ENCODE measurements at places on chromosomes 1 and 21.

GRCh38 chr1:172286629-172287076 lies 133.8 kb upstream of the C1orf105 start:
- DNase-seq = no peak

DNA sequence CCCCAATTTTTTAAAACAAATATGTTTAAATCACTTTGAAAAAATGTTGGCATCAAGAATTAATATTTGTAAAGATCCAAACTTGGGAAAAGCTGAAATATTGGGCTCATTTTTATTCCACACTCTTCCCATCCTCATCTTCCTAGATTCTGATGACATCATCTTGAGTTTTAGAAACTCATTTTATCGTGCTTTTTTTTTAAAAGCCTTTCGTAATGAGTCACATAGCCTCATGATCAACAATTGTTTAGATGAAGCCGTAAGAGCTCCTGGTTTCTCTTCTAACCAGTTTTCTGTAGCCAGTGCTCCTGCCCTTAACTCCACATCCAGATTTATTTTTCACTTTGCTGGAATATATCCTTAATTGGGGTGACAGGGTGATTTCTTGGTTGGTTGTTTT lies 78.6 kb downstream of the POFUT2 start:
- DNase-seq = no peak

DNA sequence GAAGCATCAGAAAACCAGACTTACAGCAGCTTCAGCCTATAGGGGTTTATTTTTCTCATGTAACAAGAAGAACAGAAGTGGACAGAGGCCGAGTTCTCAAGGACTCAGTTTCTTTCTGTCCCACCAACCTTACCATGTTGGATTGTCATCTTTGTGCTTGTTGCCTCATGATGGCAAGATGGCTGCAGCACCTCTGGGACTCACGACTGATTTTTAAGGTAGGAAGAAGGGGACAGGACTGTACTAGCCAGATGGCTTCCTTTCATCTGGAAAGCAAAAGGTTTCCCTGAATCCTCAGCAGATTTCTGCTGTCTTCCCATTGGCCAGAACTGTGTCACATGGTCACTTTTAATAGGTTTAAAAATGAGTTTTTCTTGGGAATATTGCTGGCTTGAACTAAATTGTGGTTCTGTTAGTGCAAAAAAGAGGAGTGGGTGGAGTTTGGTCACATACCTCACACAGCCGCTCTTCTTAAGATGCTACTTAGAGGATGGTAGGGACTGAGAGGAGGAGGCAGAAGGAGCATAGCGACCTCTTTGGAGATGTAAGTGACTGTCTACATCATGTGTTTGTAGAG lies 48.1 kb upstream of the ENAH start:
- DNase-seq = no peak

DNA sequence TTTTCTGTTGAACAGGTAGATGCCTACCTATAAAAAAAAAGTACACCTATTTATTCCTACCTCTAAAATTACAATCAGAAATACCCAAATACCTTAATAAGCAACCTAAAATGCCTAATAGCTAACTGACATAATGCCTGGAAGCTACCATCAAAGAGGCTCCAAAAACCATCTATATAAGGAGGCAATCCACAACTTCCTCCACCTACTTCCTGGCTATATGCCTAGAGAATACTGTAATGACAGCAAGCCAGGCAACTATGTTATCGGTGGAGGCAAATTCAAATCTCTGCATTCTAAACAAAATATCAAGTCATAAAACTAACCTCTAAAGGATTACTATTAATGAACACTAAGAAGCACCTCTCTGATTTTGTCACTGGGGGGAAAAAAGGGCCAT lies 10.1 kb downstream of the ZNF644 start:
- no peak for DNase-seq

DNA sequence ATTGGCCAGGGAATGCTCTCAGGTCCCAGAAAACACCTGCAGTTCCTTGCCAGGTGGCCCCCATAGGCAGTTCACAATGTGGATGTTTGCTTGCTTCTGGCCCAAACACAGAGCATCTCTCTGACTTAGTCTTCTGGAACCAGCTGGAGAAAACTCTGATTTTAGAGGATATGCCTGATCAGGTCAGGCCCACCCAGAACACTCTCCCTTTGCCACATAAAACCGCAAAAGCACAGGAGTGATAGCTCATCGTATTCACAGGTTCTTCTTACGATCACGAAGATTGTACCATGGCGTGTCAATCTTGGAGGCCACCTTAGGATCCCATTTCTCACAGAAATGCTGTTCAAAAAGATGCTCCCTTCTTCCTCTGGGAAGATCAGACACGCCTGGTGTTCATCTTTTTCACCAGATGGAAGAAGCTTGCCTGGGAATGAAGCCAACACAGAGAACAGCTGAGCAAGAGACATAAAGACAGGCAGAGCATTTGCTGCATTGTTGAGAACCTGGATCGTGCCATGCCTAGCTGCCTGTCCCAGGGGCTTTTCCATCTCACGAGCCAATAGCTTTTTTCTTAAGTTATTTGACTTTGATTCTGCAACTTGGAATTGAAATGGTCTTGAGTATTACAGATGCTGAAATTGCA lies 11.6 kb upstream of the CD247 start:
- no peak for DNase-seq

GRCh38 chr1:9384751-9385245 lies 92.1 kb downstream of the SPSB1 start:
- DNase-seq = no peak
